ENCODE measurements at places on chromosomes 6 and 20.

DNA sequence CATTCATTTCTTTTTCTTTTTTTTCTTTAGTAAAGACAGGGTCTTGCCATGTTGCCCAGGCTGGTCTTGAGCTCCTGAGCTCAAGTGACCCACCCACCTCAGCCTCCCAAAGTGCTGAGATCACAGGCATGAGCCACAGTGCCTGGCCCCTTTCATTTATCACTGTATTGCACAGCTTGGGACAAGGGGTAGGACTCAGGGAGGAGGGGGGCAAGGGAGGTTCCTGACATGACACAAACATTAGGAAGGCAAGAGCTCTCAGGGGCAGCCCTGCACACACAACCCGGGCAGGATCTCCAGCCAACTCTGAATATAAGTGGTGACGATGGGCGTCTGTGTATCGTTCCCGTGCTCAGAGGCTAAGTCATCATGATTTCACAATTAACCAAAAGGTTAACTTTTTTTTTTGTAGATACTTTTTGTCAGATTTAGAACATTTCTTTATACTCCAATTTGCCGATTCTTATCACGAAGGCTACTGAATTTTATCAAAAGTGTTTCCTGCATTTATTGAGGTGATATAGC, 19.9 kb downstream of the SLC2A4RG start:
- DNase-seq = no peak

GRCh38 chr6:91181416-91181815, 594.5 kb upstream of the MAP3K7 start:
- no peak for DNase-seq

DNA sequence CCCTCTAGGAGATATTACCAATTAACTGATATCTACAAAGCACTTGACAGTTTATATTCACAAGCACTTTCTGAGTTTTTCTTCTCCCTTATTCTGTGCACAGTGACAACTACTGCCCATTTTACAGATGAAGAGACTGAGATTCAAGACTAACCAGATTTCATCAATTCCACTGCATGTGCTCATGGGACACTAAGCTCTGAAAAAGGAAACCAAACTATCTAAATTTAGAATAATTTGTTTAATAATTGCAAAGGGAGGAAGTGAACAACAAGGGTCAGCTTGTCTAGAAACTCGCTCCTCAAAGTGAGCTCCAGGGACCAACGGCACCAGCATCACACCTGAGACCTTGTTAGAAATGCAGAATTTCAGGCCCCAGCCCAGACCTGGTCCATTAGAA, 50.8 kb upstream of the MYLIP start:
- DNase-seq = no peak

DNA sequence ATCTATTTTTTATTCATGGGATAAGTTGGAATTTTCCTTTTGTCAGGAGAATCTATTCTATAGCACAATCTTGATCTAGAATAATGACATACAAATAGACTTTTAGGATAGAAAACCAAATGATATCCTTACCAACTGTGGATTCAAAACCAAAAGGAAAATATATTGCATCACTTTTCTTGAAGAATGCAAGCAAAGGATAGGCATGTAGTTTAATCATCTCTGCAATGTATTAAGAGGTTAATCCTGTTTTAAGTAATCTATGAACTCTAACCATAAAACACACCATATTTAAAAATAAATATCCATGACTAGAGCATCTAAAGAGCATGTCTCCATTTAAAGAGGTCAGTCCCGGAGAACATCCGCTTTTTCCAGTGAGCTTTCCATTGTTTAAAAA, 106.7 kb upstream of the CNKSR3 start:
- DNase-seq = no peak

DNA sequence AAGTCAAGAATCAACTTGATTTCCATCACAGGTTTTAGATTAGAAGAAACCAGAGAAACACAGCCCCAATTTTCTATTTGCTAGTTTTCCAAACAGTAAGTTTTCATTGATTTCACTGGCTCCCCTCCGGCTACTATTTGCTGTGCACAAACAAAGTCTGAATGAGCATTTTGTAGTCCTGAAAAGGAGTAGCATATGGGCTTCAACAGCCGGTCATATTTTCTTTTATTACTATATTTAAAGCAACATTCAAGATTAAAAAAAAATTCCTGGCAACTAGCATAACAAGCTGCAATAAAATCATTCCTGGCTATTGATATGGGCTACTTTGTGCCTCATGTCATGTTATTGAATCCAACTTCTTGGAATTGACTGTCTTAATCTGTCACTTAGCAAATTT, 48.3 kb downstream of the CARMIL1 start:
- no peak for DNase-seq

- no peak for DNase-seq
Measured at GRCh38 chr6:162917506-162917905, 189.7 kb downstream of the PACRG start.

DNA sequence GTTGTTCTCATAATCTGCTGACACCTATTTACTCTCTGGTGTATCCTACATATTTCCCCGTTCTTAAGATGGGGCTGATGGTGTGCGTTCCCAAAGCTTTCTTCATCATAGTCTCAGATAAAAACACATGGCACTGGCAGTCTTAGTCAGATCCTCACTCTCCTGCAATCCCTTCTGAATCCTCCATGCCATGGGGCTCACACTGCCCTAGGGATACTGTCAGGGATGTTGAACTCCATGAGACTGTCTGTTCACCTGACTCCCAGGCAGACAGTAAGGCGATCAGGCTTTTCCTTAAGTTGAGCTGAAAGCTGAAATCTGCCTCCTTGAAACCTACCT, 76.0 kb downstream of the SLX4IP start:
- DNase-seq = no peak

GRCh38 chr20:6140947-6141346, 18.1 kb upstream of the FERMT1 start:
- DNase-seq = no peak

GRCh38 chr6:109503327-109504224, 20.6 kb upstream of the ZBTB24 start:
- DNase-seq = no peak
